ENCODE measurements at places on chromosomes 4 and X.

- DNase-seq = no peak
Observed at GRCh38 chrX:23598575-23598974, 68.7 kb upstream of the PRDX4 start.

DNA sequence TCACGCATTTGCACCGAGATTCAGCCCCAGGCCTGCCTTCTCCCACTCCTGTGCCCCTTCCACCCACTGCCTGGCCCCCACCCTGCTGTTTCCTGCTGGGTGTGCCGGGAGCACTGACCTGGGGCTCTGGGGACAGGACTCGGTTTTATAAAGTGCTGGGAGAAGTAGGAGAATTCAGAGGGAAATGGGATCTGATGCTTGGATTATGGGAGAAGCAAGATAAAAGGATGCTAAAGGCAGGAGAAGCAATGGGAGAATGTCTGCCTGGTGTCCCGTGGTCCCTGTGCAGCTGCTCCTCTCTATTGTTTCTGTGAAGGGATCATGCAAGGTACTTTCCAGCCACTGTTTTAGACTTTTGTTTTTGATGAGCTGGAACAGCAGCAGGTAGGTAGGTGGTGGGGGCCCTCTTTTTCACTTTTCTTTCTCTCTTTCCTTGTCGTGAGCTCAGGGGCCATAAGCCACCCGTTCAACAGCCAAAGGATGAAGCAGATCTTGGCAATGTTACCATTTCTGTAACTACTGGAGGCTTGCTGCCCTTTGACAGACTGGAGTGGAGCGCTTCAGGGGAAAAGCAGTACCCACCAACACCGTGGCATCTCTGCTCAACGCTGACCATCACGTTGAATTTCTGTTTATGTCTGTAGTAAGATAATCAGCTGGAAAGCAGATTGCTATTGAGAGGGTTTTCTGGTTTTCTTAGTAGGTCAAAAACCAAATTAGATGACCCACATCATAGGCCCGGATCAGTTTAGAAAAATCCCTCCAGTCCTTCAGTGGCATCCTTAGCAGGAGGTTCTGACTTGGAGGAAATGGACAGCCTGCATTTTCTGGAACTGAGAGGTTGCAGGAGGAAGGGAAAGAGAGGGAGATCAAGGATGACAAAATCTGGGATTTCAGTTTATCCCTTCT lies 63.8 kb upstream of the ENPP6 start:
- DNase-seq = no peak

DNA sequence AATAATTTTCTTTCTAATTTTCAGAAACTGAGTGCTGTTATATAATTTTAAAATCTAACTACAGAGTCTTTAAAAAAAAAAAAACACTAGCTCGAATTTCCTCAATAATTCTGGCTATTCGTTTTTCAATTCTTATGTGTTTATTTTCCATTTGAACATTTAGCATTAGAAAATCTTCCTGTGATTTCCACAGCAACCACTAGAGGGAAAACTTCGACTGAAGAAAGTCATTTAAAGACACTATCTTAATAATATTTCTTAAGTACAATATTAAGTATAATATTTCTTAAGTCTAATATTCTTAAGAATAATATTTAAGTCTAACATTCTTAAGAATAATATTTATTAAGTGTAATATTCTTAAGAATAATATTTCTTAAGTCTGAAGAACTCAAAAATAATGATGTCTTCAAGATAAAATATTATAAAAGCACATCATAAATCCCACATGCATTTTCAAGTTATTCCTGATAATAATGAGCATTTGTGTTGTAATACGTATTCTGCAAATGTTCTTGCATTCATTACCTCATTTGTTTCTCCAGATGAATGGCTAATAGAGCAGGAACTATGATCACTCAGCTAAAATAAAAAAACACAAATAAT lies 118.4 kb upstream of the WDR17 start:
- no peak for DNase-seq

DNA sequence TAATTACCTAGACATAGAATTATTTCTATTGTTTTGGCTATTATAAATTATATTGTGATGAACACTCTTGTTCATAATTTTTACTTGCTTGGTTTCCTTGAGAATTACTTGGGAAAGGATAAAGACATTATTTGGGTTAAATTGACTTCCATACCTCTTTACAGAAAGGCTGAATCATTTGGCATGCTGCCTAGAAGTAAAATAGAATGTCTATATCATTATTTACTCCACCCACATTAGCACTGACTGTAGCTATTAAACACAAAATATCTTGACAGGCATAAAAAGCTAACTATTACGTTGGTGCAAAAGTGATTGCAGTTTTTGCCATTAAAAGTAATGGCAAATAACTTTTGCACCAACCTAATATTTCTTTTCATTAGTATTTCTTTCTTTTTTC lies 29.7 kb upstream of the ADH6 start:
- DNase-seq = no peak

DNA sequence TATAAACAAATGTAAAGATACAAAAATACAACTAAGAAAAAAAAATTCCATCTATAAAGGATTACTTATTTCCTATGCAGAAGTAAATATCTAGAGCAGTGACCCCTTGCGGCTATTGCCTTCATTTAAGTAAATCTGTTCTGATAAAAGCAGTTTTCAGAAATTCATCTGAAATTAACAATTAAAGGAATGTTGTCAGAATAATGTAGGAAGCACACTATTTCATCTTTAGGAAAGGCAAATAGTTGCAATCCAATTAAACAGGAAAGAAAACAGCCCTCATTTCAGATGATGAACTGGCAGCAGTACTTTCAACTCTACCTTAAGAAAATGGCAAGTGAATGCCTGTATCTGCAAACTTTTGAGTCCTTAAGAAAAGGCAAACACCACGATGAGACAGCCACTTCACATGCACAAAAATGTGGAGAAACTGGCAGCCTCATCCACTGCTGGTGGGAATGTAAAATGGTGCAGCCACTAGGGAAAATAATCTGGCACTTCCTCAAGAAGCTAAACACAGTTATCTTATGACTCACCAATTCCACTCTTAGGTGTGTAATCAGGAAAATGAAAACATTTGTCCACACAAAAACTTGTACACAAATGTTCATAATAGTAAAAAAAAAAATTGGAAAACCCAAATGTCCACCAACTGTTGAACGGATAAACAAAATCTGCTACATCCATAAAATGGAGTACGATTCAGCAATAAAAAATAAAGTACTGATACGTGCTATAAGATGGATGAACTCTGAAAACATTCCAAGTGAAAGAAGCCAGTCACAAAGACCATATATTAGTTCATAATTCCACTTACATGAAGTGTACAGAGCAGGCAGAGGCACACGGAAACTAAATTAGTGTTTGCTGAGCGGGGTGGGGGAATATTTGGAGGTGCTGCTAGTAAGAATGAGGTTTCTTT lies 2.0 kb upstream of the THAP9 start:
- no peak for DNase-seq

DNA sequence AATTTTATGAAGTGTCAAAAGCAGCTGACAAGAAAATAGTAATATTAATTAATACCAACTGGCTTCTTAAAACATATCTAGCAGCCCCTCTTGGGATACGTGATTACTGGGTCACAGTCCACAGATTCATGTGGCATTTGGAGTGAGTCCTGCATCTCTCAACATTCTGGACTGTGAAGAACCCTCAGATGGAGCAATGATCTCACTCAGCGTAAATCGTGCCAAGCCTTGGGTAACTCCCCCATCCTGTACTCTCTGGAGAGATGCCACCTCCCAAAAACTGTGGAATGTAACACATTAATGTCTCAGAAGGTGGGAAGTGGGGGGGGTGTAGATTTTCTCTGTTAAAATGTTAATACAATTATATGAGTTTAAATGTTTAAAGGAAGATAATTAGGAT lies 118.2 kb upstream of the IQCM start:
- no peak for DNase-seq

DNA sequence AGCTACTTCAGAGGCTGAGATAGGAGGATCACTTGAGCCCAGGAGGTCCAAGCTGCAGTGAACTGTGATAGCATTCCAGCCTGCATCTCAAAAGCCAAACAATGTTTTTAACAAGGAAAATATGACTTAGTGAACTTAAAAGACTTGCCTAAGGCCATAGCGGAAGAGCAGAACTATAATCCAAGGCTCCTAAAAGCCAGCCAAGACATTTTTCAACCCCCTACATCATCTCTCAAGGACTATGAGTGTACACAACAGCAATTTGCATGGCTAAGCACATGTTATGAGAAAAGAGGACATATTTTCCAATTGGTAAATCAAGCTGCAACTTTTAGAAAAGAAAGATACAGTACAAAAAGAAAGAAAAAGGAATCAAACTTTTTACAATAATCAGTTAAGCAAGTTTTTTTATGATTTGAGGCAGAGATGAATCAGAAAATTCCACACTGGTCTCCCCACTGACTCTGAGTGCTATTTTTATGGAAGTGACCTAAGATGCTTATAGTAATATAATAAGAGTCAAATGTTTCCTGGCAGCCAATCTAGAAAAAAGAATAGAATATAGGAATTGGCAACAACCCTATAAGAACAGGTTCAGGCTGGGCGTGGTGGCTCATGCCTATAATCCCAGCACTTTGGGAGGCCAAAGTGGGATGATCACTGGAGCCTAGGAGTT lies 9.8 kb upstream of the ACOT9 start:
- no peak for DNase-seq

- no peak for DNase-seq
Observed at GRCh38 chrX:2965965-2966364, 36.8 kb upstream of the ARSD start.

- DNase-seq = no peak
Observed at GRCh38 chr4:40193016-40193571, 3.7 kb upstream of the RHOH start.

DNA sequence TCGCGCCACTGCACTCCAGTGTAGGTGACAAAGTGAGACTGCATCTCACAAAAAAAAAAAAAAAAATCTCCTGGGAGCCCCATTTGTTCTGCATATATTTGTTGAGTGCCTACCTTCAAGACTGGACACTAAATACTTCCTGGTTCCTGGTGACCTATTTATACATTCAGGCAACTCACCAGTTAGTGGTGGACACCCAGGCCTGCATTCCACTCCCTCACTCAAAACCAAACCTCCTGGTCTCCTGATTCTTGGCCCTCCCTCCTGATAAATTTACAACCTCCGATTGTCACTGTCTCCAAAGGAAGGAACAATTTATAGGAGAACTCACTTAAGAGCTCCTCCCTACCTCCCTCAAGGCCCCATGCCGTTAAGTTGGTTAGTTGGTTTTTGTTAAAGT lies 3.1 kb downstream of the SYAP1 start:
- no peak for DNase-seq

- DNase-seq = no peak
Observed at GRCh38 chr4:37477126-37477525, 209.1 kb downstream of the RELL1 start.

- DNase-seq = no peak
Observed at GRCh38 chr4:8731364-8731763, 138.8 kb downstream of the CPZ start.

GRCh38 chr4:137768196-137768595 lies 235.9 kb upstream of the PCDH18 start:
- DNase-seq = no peak

DNA sequence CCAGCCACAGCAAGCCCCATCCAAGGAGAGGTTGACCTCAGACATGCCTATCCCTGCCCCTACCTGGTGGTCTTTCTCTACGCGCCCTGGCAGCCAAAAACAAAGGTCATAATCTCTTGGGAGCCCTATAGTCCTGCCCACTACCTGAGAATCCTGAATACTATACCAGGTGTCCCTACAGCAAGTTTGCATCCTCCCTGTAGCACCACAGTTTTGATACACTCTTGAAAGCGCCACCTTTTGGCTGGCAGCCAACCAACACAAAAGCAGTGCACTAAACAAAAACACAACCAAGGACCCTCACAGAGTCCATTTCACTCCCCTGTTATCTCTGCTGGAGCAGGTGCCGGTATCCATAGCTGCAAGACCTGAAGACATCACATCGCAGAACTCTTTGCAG lies 523.8 kb upstream of the CPEB2 start:
- no peak for DNase-seq

- no peak for DNase-seq
Observed at GRCh38 chr4:33085709-33086108, 2365.5 kb downstream of the PCDH7 start.

- no peak for DNase-seq
Observed at GRCh38 chrX:136598631-136599030, 49.3 kb upstream of the CD40LG start.

DNA sequence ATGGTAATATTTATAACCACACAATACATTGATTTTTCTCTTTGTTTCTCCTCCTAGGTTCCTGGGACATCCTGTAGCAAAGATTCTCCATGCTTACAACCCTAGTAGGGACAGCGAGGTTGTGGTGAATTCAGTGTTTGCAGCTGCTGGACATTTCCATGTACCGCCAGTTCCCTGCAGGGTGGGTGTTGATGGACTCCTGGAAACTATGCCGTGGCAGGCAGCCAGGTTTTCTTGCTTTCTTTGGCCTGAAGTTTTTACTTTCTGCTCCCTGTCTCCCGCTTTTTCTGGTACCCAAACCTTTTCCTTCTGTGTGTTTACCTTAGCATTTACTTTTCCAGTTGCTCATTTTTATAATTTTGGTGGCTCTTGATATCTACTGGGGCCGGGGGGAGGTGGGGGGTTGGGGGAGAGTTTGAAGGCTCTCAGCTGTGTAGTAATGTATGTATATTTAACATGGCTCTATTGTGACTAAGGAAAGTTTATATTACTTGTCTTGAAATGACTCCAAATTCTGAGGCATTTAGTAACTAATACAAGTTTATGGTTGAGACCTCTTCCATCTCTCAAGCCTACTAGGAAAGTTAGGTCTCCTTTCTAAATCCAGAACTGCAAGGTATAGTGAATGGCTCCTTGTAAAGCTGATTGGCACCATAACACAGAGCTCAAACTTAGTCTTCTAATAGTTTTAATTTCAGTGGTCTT lies 89.7 kb downstream of the TMEM131L start:
- DNase-seq = no peak

GRCh38 chr4:84965553-84966381 lies 723 bp downstream of the WDFY3 start:
- no peak for DNase-seq

DNA sequence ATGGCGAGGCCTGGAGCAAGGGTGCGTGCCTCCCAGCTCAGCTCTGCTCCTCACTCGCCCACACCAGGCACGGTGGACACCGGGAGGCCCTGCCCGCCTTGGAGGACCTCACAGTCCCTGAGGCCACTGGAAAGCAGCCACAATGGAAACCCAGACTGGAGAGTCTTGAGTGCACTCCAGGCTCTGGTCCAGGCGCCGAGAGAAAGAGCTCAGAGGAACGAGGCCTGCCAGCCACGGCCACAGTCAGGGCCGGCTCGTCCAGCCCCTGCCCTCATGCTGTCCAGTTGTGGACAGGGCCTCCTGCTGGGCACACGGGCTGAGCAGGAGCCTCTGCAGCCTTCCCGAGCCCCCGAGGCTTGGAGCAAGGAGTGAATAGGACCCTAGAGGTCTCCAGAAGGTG lies 53.3 kb upstream of the GRPEL1 start:
- no peak for DNase-seq
